GM10248 (cell line): ENCODE measurements at places on chromosomes 7 and 10.

DNA sequence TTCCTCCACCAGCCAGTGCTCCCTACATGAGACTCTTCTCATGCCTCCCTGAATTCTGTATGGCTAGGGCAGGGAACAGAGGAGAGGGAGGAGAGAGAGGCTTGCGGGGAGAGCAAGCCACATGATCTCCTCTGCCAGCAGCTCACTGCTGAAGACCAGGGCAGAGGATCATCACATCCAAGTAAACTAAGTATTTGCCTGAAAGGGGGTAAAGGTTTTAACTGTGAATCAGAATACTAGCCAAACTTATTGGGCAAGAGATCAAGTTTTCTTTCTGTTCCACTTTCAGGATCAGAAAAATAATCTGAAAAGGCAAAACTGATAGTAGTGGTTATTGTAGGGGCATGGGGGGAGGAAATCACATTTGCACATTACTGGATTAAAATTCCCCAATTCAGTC lies 17.8 kb upstream of the ERCC6 start:
- DNase-seq: no peak

- no peak for DNase-seq
Observed at GRCh38 chr10:33975481-33975880, 641.0 kb upstream of the NRP1 start.

DNA sequence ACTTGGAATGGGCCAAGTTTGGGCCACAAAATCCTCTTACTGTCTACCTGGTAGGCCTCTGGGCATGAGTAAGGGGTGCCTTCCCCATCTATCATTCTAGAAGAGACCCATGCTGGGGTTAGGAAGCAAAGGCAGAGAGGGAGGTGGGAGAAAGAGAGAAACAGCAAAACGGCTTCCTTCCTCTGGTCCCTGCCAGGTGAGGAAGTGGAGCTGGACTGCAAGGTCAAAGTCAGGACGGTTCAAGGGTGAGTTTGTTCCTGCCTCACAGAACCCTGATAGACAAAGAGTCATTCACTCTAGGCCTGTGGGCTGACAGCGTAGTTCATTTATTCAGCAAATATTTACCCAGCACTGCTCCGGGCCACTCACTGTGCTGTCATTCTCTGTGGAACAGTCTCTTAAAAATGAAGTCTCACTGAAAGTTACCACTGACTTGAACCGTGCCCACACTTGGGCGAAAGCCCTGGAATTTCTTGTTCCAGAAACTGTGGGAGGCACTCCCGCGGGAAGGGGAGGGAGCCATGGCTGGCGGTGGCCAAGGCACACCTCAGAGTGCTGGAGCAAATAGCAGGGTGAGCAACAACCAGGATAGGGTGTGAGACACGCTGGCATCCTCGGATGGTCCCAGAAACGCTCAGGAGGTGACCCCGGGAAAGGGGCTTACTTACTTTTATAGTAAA lies 26.2 kb upstream of the ECHDC3 start:
- DNase-seq: no peak

DNA sequence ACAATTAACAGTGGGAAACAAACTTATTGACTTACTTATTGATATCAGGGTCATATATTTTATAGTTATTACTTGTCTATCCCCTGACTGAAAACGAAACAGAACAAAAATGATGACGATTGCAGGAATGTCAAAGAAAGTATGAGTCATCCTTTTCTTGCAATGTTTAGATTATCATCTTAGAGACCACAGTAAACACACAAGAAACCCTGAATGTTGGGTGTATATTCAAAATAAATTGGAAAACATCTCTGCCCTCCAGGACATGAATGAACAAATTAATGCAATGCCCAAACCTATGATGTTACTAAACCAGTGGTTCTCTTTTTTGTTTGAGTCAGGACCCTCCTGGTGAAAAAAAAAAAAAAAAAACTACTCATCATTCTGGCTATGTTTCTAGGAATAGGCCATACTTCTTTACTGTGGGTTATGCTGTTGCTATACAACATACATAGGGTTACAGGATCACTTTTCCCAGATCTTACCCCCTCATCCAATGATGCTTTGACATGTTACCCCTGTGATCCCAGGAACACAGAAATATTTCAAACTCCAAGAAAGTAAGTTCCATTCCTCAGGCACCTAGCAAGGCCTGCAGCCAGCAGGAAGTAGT lies 623.4 kb upstream of the IGFBP3 start:
- no peak for DNase-seq

DNA sequence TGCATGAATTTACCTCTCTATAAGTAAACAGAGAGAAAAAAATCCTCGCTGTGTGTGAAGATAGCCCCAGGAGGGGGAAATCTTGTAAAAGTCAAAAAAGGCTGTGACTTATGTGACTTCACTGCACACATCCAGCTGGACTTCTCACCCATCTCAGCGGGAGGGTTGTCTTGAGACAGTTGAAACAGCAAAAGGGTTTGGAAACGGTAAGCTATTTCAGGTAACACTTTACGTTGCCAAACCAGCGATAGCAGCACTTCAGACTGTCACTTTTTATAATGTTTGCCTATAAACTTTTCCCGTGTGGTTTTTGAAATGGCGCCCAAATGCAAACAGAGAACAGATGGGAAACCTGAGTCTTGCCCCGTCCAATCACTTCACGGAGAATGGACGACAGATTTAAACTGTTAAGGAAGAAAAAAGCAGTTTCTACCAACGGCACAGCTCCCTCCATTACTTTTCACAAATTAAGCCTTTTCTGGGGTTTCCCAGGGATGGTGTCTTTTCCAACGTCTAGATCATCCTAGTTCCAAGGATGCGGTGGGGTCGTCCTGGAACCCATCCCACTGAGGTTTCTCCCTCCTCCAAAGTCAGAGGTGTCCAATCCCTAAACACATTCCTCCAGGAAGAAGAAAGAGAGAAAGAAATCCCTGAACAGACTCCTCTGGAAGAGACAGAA lies 25.2 kb downstream of the FGFR2 start:
- no peak for DNase-seq

- DNase-seq: no peak
Observed at GRCh38 chr7:8973601-8974000, 540.2 kb downstream of the NXPH1 start.
